Fibroblast of mammary gland (primary cell): ENCODE measurements at places on chromosomes 6 and 20.
A peak's percentile ranks its signal among the peaks of the same experiment; 100 is the strongest.

DNA sequence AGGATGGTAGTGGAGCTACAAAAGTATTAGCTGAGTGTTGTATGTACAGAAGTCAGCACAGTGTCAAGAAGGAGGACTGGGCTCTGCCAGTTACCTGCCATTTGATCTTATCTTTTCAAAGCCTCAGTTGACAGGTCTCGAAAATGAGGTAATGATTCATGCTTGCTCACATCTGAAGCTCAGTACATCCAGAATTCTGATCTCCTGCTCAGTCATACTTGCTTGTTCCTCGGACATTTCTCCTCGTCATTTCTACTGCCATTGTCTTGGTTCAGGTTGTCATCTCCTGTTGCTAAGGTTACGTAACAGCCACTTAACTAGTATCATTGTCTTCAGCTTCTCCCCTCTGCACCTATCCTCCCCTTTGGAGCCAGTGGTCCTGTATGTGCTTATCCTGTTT is 89.5 kb downstream of the SLX4IP start:
- DNase-seq = peak; percentile 75

DNA sequence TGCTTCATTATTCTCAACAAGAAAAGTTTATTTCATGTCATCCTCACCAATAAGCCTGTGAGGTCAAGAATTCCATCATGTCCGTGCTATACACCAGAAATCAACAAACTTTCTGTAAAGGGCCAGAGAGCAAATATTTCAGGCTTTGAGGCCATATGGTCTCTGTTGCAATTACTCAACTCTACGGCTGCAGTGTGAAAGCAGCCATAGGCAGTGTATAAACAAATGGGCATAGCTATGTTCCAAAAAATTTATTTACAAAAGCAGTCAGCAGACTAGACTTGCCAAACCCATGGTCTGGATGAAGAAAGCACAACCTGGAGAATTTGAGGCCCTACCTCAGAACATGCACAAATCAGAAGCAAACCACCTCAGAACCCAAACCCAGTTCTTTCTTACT is 118.5 kb downstream of the PCSK2 start:
- DNase-seq = peak; percentile 1

DNA sequence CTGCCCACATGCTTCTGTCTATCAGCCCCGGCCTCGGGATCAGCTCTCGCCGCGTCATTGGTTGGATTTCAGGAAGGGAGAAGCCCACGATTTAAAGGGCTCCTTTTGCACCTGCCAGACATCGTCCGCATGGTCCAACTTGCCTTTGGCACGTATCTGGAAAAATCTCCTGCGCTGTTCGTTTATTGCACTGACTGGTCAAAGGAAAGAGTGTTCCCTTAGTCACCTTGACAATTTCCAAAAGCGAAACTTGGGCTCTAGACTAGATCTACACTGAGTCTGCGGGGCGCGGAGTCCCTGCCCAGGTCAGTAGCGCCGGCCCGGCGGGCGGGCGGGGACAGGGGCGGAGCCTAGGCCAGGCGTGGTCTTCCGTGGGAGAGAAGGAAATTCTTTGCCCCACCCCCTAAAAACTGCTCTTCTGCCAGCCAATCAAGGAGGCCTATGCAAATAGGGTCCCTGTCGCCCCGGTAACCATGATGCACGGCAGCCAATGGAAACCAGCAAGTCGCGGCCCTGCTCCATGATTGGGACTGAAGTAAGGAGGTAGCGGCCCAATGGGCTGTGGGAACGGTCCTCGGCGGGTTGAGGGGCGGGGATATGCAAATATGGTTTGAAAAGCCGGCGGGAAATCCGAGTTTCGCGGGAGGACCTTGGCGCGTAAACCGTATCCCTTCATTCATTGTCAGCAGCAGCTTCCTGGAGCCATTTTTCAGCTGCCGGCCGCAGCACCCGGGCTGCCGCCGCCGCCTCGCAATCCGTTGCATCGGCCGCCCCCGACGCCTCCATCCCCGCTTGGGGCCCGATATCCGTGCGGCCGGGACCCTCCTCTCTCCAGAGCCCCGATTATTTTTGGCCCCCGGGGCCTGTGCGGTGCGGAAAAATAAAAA is at the start of gene E2F3:
Gene E2F3 (plus strand): TSS at position 675 of the 887 bp plus-strand sequence. CDS start 354 bp downstream, outside the sequence.
- peak; percentile 100 for DNase-seq

GRCh38 chr6:166987930-166988329 is 11.3 kb upstream of the CEP43 start:
- no peak for DNase-seq

DNA sequence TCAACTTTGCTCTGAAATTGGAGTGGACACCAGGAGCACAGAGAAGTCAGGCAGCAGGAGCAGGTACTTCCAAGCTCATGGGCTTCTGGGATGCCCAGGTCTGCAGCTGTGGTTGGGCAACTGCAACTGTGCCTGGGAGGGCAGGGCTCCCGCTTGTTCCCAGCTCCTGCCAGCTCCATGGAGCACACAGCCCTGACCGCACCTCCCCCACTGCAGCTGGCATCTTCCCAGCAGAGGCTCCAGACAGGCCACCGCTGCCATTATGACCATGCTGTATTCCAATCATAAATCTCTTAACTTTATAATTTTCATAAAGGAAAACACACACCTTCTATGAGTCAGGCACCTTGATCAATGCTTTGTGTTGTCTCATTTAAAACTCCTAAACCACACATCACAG is 36.9 kb downstream of the STK38 start:
- no peak for DNase-seq

DNA sequence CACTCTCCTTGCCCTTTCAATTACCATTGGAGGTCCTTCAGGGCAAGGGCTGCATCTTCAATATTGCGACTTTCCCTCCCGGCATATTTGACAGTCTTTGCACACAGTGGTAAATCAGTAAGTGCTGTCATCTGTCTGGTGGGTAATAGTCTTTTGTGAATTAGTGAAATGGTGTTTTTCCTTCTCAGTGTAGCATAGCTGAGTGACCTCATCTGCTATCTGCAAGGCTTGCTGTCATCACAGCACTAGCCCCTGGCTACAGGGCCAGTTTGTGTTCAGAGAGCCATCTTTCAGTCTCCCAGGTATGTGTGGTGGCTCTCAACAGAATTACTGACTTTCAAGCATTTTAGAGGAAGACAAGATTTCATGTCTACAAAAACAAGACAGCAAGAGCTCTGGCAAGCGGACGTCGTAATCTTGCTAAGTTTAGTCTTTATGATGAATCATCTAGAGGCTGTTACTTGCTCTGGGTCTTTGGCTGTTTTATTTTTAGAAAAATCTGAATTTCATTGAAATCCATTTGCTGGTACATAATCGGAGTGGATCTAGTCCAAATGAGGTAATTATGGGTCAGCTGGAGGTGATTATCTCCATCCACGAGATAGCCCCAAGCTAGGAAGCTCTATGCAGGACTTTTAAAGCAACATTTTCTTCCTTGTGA is 528.9 kb downstream of the EPM2A start:
- DNase-seq = peak; percentile 72

- DNase-seq = no peak
Measured at GRCh38 chr6:34652263-34652662, 44.3 kb downstream of the ILRUN start.

- no peak for DNase-seq
Measured at GRCh38 chr6:145801021-145801420, 13.6 kb downstream of the FBXO30 start.

DNA sequence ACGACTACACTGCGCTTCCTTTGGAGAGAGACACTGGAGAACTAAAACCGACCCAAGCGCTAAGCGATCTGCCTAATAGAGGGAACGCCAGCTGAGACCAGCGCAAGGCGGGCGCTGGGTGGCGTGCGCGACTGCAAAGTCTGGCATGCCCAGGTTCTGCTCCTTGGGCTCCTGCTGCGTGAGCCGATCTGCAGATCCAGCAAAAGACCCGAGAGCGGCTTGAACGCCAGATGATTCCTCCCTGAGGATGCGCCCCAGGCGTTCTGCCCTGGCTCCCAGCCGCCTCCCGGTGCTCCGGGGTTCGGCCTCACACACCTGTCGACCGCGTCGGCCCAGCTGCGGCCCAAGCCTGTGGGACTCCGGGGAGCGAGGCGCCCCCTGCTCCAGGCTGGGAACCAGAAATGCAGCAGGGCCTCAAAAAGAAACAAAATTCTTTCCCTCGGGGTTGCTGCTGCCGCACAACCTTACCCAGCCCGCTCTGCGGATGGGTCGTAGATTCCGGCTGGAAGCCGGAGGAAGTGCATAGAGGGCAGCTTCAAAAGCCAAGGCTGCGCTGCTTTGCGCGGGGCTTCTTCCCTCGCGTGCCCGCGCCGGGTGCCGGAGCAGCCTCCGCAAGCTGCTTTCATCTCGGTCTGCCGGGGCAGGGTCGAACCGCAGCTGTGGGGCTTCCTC is 17.9 kb upstream of the PRDM13 start:
- DNase-seq = peak; percentile 46

- no peak for DNase-seq
Measured at GRCh38 chr6:113713665-113714064, 143.5 kb upstream of the MARCKS start.

DNA sequence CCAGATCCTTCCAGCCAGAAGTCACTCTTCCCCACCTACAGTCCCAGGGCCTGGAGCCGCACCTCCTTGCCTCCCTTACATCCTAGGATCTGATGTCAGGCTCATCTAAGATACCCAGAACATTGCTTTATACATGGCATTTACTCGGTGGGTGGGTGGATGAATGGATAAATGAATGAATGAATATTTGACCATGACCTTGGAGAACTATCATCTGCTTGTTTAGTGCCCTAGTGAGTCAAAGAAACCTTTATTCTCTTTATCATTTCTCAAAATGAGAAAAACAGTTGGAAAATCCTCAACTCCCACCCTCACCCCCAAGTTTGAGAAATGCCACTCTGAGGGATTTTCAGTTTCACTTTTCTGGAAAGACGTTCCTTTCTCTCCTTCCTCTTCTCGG is 56.0 kb downstream of the DAAM2 start:
- no peak for DNase-seq

DNA sequence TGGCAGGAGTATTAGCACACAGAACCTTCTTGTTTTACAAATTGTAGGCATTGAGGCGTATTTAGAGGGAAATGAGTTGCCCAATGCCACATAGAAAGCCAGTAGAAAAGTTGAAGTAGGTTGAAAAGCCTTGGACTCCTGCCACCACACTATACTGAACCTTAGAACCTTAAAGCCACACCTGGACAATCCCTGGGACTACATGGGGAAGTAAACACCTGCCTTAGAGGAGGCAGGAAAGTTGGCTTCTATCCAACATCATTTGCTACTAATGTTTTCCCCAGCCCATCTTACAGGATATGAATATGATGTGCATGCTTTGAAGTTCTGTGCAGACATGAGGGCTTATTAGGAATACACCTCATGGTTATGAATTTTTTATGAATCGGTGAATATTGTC is 5.3 kb upstream of the EPPIN start:
- DNase-seq = no peak

- peak; percentile 52 for DNase-seq
Measured at GRCh38 chr6:82616386-82617028, 252.9 kb downstream of the TPBG start.

DNA sequence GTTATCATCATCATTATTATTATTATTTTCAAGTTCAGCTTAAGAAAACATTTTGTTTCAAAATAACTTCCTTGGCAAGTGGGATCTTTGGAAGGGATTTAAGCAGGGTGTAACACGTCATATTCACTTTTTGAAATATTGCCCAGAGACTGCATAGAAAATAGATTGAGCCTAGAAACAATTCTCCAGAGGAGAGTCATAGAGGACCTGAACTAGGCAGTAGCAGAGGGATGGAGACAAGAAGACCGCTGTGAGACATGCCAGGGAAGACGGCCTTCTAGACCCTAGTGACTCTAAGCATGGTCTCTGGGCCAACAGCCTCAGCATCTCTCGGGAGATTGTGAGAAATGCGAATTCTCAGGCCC is 55.5 kb downstream of the EDN1 start:
- DNase-seq = no peak

GRCh38 chr6:3798055-3798919 is 46.8 kb upstream of the PXDC1 start:
- no peak for DNase-seq

GRCh38 chr20:6765469-6766058 is 1.9 kb upstream of the BMP2 start:
- DNase-seq = peak; percentile 70

DNA sequence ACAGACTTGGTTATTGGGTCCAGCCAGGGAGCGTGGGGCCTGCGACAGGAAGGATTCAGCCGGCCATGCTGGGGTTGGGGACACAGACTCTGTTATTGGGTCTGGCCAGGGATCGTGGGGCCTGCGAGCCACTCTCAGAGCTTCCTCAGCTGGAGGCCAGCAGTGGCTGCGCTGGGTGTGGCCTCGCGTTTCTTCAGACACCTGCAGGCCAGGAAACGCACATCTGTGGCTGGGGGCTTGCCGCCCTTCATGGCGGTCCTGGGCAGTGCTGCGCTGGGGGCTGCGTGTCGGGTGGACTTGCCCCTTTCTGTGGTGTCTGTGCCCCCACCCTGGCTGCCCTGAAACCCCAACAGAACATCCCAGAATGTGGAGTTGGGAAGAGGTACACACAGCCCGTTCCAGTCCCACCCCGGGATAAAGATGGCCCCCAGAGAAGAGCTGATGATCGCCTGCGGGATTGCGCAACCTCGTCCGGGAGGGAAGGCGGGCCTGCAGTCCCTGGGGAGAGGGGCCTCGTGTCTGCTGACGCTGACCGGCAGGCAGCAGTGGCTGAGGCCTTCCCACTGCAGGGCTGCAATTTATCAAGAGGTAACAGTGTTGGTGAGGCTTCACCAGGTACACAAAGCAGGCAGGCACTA is 16.9 kb upstream of the MTG2 start:
- DNase-seq = peak; percentile 64

- DNase-seq = no peak
Measured at GRCh38 chr6:6823568-6824224, 235.2 kb downstream of the LY86 start.

- DNase-seq = no peak
Measured at GRCh38 chr6:69647726-69648125, 149.1 kb downstream of the LMBRD1 start.

DNA sequence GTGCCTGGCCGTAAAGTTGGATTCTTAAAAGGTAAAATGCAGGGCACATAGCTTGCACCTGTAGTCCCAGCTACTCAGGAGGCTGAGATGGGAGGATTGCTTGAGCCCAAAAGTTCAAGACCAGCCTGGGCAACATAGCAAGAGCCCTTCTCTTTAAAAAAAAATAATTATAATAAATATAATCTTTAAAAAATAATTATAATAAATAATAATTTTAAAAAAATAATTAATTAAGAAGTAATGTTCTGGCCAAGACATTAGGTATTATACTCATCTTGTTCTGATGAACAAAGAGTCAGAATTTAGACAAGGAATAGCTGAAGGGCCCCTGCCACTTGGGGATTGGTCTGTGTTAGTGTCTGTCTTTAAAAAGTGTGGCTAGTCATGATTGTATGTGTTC is 13.9 kb downstream of the ENTPD6 start:
- DNase-seq = no peak

DNA sequence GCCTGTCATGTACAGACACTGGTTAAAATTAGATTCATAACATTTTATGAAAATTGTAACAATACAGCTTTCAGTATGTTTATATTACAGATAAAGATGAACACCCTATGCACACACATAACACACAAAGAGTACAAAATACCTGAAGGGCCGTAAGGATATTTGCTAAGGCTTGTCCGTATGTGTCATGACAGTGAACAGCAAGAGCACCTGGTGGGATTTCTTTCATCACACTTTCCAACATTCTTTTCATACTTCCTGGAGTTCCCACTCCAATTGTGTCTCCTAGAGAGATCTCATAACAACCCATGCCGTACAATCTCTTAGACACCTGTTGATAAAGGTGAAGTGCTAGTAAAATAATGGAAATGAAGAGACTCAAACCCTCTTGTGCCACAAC is 83.7 kb downstream of the HMGCLL1 start:
- no peak for DNase-seq

GRCh38 chr6:127998985-127999384 is 98.1 kb upstream of the THEMIS start:
- DNase-seq = no peak

GRCh38 chr6:10531503-10531902 is 10.4 kb downstream of the GCNT2 start:
- no peak for DNase-seq

GRCh38 chr6:158543606-158544185 is 16.2 kb upstream of the TMEM181 start:
- DNase-seq = no peak
